Endothelial cell of coronary artery (primary cell): ENCODE measurements at places on chromosomes 7 and 10. TPM values are rescaled to one million over a fixed set of nuclear protein-coding genes. Genes with fewer than 3 reads are reported as not detected.

Gene IL2RA
- not detected in 2 replicates for total RNA-seq

Gene FBH1
- 115 and 127 TPM in 2 replicates for total RNA-seq

Gene RBP3
- total RNA-seq, result not detected in 2 replicates

Gene UFSP1
- total RNA-seq, result 2.5 and 5.3 TPM in 2 replicates

Gene JAKMIP3
- total RNA-seq, result under 0.01 TPM in 2 replicates

Gene C7orf33
- not detected in 2 replicates for total RNA-seq

Gene SRRM3
- 0.45 and 1.3 TPM in 2 replicates for total RNA-seq

Gene SPDYE11
- total RNA-seq, result not detected in 2 replicates
